Activated naive CD4-positive, alpha-beta T cell (primary cell): ENCODE measurements at places on chromosomes 1 and 21.

DNA sequence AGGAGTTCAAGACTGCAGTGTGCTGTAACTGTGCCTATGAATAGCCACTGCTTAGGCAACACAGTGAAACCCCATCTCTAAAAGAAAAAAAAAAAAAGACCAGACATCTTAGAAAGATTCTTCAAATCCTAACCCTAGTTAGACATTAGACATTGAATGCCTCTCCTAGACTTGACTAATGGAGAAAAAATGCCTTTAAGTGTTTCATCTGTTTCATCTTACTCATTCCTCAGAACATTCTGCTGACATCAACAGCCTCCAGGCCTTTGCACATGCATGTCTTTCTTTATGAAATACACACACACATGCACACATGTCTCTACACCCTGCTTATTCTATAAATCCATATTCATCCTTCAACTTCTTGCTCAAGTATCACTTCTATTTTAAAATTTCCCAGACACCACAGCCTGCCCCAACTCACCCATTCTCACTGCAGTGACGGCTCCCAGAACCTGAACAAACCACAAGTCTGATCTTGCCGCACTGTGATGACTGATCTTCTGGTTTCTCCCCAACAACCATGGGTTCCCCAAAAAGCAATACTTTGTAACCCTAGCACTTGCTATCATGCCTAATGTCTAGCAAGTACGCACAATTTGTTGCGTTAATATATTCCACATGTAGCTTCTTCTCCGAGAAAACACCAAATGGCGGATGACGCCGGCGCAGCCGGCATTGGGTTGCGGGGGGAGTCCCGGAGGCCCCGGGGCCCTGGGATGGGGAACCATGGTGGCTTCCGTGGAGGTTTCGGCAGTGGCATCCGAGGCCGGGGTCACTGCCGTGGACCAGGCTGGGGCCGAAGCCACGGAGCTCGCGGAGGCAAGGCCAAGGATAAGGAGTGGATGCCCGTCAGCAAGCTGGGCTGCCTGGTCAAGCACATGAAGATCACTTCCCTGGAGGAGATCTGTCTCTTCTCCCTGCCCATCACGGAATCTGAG, 37.4 kb downstream of the LRRC52 start:
- no peak for DNase-seq

GRCh38 chr1:2601721-2602303, 15.2 kb downstream of the PRXL2B start:
- no peak for DNase-seq

DNA sequence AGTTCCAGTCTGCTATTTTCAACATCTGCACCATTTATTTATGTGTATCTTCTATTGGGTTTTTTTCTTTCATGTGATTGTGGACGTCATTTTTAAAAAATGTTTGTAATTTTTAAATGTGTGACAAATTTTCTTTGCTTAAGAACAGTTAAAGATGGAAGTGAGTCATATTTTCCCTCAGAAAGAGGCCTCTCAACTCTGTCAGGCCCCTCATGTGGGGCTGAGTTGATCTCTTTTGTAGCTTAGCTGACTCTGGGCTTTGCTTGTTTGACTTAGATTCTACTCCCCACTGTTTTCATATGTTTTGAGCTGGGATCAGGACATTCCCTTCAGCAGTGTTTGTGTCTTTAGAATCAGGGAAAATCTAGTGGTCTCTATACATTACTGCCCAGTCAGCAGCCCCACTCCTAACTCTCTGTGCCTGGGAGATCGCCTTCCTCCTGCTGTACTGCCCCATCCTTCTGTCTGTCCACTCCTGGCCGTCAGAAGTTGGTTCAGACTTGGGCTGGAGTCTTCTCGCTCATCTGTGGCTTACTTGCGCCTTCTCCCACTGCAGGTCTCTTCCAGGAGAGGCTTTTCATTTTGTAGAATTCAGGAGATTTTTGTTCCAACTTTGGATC, 137.4 kb downstream of the DYRK1A start:
- DNase-seq: no peak

- no peak for DNase-seq
Observed at GRCh38 chr1:93813076-93813475, 65.9 kb downstream of the DNTTIP2 start.

- no peak for DNase-seq
Observed at GRCh38 chr1:94063379-94063778, 57.6 kb downstream of the ABCA4 start.

DNA sequence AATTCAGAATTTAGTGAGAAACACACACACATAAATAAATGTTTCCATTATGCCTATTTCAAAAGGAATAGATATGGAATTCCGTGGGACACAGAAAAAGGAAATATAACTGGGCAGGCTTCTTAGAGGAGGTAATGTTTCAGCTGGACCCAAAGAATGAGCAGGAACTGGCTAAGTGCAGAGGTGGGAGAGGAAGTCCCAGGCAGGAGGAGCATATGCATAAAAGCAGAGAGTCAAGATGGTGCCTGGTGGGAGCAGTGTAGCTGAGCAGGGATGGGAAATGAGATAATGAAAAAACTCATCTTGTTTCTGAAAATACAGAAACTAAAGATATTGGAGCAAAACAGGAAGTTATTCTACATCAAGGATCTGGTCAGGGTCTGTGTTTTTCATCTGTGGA, 115.2 kb upstream of the MAGI3 start:
- no peak for DNase-seq
